Lung microvascular endothelial cell (primary cell): ENCODE measurements at places on chromosomes 7 and 10. TPM values are rescaled to one million over a fixed set of nuclear protein-coding genes. Genes with fewer than 3 reads are reported as not detected.

MACC1 gene
- under 0.01 TPM in 2 replicates for total RNA-seq

FAM25G gene
- total RNA-seq = not detected in 2 replicates

SPDYE2 gene
- total RNA-seq = not detected in 2 replicates

LBX1 gene
- total RNA-seq = not detected in 2 replicates

DNA sequence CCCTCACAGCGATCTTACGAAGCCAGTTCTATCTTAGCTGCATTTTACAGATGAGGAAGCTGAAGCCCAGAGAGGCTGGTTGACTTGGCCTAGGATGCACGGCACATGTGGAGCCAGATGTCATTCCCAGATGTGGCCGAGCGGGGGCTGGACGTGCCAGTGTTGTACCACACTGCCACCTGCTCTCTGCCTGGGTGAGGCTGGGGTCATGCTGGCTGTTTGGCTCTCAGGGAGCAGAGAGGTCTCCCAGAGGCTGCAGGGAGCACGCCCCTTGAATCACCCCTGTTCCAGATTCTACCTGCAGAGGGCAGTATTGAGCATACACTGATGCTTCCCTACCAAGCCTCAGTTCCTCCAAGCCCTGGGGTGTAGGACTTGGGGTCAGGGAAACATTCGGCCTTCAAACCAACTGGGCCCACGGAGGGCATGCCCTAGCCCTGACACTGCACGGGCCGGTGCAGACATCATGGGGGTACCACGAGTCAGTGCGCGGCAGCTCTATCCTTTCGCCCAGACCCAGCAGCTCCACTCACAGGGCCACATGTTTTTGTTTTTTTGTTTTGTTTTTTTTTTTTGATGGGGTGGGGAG lies 3.8 kb upstream of the GTF2IRD1 start:
- DNase-seq = peak; percentile 65

- no peak for DNase-seq
These were observed 931.7 kb upstream of the SORCS1 start for GRCh38 chr10:108095932-108096925.

DNA sequence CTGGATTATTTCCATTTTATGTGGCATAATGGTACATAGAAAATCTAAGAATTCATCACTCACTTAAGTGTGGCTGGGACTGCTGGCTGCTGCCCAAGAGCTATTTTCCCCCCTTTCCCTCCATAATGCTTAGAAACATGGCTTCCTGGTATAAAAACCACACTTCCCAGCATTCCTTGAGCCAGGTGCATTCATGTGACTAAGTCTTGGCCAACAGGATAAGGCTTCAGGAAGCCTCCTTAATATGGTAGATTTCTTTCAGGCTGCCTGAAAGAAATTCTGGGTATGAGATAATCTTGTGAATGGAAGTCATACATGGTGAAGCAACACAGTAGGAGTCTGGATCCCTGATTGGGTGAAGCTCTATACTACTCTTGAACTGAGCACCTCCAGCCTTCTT lies 178.0 kb downstream of the JAZF1 start:
- peak; percentile 28 for DNase-seq

GRCh38 chr7:106609416-106609815 lies 51.5 kb downstream of the CCDC71L start:
- DNase-seq = peak; percentile 92

GRCh38 chr7:149568218-149568617 lies 70.6 kb upstream of the ZNF746 start:
- no peak for DNase-seq

- no peak for DNase-seq
These were observed 150.2 kb downstream of the DGKB start for GRCh38 chr7:14752301-14752700.

- DNase-seq = no peak
These were observed 23.7 kb upstream of the PFKFB3 start for GRCh38 chr10:6179078-6179477.
